ENCODE measurements at places on chromosomes 12 and 14.
A peak's percentile ranks its signal among the peaks of the same experiment; 100 is the strongest.

DNA sequence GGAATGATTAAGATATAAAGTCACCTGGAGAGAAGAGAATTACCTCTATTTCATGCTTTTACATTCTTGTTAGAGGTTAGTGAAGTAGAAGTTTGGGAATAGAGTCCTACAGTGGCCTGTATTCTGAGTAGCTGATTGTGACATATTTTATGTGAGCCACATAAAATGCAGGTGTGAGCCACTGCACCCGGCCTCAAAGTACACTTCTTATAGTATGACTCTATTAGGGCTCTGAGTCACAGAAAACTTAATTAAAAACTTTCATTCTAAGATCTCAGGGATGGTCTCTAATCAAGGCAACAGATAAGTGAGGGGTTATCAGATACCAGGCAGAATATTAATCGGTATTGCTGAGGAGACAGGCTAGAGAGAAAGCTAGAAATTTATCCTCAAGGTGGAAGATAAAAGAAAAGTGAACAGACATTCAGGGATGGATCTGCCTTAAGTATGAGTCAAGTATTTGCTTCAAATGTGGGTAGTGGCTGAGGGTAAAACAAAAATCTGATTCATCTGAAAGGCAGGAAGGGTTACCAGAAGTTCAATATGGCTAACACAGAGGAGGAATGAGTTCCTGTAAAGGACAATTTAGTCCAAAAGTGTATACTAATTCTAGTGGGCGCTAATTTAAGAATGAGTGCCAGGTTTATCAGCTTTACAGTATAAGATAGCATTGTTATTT is 5.5 kb upstream of the G2E3 start:
- DNase-seq, result no peak

DNA sequence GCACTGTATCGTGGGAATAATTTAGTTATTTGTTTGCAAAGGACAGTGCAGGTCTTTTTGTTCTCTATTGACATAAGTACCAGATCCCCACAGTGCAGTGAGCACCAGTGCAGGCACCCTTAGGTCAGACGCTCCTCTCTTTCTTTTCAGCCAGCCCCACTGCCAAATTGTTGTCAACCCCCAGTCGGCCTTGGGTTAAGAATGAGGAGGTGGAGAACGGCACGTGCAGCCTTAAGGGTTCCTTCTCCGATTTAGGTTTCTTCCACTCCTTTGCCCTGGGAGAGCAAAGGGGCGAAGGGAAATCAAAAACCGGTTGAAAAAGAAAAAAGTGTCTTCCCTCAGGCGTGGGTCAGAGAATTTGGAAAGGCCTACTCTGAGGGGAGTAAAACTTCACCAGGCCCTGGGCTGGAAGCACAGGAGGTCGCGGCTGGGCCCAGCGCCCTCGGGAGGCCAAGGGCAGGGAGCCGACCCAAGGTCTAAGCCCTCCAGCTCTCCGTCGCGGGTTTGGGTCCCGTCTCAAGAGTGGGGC is 4.3 kb downstream of the PAX9 start:
- DNase-seq, result no peak

DNA sequence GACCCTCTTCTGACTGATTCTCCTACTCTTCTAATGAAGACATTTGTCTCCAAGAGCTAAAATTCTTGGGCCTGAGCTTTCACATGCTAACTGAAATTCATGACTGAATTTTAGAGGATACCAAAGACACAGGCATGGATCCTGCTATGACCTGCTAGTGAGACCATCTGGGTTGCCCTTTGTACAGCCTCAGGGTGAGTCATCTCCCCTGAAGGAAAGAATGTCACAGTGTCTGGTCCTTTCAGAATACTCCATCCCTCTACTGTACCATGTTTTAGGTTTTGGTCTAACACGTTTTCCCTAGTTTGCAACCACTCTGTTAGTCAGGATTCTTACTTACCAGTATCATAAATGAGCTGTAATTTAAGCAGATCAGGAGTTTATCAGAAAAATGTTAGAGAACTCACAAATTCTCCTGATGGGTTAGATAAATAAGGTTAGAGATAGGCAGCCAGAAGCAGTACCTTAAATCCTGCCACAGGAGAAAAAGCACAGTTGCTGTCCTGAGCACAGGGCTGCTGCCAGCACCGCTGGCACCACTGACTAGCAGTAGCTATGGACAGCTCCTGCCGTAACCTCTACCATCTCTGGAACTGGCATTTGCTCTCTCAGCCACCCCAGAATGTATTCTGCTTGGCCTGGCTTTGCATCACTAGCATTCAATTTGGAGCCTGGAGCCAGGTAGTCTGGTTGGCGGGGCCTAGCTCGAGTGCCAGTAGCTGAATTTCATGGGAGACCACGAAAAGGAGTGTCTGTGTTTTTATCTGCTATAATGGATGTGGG is 127.6 kb downstream of the ANO6 start:
- no peak for DNase-seq

- no peak for DNase-seq
Observed at GRCh38 chr12:123384318-123384993, 524 bp downstream of the KMT5A start.

- DNase-seq, result peak; percentile 56
Observed at GRCh38 chr12:121673013-121673511, 3.6 kb upstream of the MORN3 start.

Measured in NCI-H1694 treated with DMSO at 0.1 percent for 48 hours (cell line).